ENCODE measurements at places on chromosomes 12 and 14. TPM values are rescaled to one million over a fixed set of nuclear protein-coding genes. Genes with fewer than 3 reads are reported as not detected.

Gene ALKBH1
- total RNA-seq, result 14.4 TPM

Gene SMOC1
- total RNA-seq, result 23.6 TPM

DNA sequence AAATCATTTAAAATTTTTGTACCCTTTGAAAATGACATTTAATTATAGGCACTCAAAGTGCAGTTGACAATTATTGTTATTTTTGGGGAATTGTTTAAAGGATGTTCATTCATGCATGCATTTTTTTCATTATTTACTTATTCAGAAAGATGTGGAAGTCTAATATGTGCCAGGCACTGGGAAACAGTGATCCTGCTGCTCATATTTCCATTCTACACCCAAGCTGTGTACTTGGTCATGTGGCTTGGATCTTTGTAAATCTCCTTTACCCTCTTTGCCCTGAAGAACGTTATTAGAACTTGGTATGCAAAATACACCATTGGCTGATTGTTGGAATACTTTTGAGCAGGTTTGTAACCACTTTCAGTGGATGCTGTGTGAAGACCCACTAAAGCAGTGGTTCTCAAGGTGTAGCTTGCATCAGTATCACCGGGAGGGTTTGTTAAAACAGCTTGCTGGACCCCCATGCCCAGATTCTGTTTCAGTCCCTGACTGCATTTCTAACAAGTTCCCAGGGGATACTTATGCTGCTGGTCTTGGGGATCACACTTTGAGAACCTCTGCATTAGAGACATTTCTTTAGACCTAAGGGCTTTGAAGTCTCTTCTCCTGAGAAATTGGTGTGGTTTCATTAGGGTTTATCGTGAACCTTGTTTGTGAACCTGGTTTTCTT, 47.5 kb downstream of the PRKCH start:
- no peak overlapping the region for H3K4me3 ChIP-seq
- H3K27me3 ChIP-seq, result no peaks in the 10 kb centered on the region
- H3K36me3 ChIP-seq, result no peaks in the 10 kb centered on the region
- H3K4me1 ChIP-seq, result no peaks in the 10 kb centered on the region
- no peak for DNase-seq

- no peak overlapping the region for H3K4me3 ChIP-seq
- no peaks in the 10 kb centered on the region for H3K4me1 ChIP-seq
- no peak for DNase-seq
- no peaks in the 10 kb centered on the region for H3K36me3 ChIP-seq
- H3K27me3 ChIP-seq, result no peaks in the 10 kb centered on the region
- no peak overlapping the region for H3K27ac ChIP-seq
These were observed 52.9 kb upstream of the SLC35F4 start for GRCh38 chr14:57918791-57919190.

DNA sequence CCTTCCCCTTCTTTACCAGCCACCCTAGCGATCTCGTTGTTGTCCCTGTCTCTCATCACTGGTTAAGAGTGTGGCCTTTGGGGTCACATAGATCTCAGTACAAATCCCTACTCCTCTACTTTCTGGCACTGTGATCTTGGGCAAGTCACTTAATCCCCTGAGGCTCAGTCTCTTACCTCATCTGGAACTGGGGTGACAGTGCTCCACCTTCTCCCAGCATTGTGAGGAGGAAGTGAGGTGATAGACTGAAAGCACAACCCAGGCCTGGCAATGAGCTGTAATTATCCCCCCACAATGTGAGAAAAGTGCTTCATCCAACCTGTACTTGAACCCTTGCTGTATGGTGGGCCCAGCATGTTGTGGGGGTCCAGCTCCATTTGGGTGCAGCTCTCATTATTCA, 48.0 kb downstream of the IRAK3 start:
- H3K27me3 ChIP-seq, result peaks cover 43% of the 10 kb centered on the region
- H3K4me3 ChIP-seq, result no peak overlapping the region
- no peaks in the 10 kb centered on the region for H3K36me3 ChIP-seq
- no peaks in the 10 kb centered on the region for H3K4me1 ChIP-seq
- DNase-seq, result no peak
- no peak overlapping the region for H3K27ac ChIP-seq

GRCh38 chr14:102523569-102524450, 14.2 kb upstream of the ANKRD9 start:
- H3K4me1 ChIP-seq, result peaks cover 25% of the 10 kb centered on the region
- H3K36me3 ChIP-seq, result peaks cover 5% of the 10 kb centered on the region
- H3K4me3 ChIP-seq, result peak overlapping the region; percentile 95
- H3K27me3 ChIP-seq, result no peaks in the 10 kb centered on the region
- H3K27ac ChIP-seq, result peak overlapping the region; percentile 97

Measured in MCF 10A (cell line).